ENCODE measurements at places on chromosomes 7 and 10.

GRCh38 chr7:93895859-93896600 lies 5.5 kb upstream of the TFPI2 start:
- no peak for DNase-seq

DNA sequence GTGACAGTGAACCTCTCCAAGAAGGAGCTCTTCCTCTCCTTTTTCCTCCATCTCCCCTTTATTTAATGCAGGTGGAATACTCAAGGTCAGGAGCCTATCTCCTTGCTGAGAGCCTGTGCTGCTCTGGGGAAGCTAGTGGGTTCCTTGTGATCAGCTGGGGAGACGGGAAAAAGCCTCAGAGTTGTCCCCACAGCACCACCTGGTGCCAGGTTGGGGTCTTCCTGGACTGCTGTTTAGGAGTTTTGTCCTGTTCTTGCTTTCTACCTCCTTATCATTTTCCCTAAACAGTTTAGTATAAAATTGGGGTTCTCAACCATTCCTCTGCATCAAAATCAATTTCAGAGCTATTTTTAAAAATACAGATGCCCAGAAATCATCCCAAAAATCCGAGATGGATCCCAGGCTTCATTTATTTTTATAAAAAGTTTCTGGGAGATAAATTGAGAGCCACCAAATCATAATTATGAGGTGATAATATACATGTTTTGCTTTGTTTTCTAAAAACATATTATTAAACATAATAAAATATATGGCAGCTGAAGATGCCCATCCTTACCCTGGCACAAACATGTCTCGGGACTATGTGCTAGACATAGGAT lies 44.3 kb downstream of the MACC1 start:
- no peak for DNase-seq

- no peak for DNase-seq
These were observed 18.6 kb downstream of the ADAP1 start for GRCh38 chr7:935874-936385.

GRCh38 chr10:32015386-32015785 lies 40.8 kb downstream of the KIF5B start:
- DNase-seq = no peak

GRCh38 chr7:76063525-76063924 lies 15.6 kb downstream of the MDH2 start:
- DNase-seq = no peak

GRCh38 chr10:125091891-125092290 lies 68.5 kb downstream of the CTBP2 start:
- no peak for DNase-seq

GRCh38 chr7:129368389-129368986 lies 65.7 kb upstream of the STRIP2 start:
- no peak for DNase-seq

GRCh38 chr10:29816801-29817558 lies 182.2 kb upstream of the SVIL start:
- DNase-seq = no peak

- DNase-seq = no peak
These were observed 58.0 kb downstream of the NEBL start for GRCh38 chr10:20839141-20839540.

DNA sequence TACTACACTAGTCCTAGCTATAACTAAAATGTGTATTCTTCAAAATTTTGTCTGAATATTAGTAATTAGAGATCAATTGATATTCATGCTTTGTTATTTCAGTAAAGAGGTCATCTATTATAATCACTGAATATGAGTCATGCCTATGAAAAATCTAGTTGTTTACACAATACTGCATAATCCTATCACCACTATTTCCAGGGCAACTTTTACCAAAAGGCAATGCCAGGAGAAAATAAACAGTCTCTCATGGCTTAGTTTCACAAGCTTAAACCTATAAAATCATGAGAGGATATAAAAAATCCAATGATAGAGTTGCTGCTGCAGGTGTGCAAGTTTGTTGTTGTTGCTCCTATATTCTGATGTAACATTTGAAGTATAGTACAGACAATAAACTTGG lies 149.9 kb upstream of the COL1A2 start:
- no peak for DNase-seq
